CD4-positive, alpha-beta T cell treated with Interleukin-21 for 1 hour (primary cell): ENCODE measurements at places on chromosomes 5 and 9.

GRCh38 chr9:7912037-7912535 lies 112.5 kb upstream of the DMAC1 start:
- DNase-seq, result no peak

DNA sequence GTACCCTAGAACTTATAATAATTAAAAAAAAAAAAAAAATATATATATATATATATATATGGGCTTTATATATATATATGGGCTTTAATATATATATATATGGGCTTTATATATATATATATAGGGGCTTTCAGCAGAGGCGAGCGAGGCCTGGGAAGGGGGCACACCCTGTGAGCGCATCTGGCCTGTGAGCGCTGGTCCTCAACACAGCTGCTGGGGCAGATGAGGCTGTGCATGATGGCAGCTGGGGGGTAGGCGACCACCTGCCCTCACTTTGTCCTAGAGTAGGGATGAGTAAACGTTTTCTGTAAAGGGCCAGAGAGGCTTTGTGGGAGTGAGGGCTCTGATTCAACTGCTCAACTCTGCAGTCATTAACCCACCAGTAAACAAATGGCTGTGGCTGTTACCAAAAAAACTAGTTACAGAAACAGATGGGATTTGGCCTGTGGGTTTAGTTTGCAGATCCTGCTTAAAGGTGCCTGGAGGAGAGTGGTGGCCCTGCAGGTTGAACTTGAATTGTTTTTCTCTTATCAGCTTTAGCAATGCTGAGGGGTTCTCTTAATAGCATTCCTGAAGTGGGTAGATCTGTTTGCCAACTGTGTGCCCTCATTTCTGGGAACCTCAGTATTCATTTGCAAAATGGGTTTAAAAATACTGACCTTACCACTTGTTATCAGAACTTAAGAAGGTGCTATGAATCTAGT lies 88.1 kb upstream of the EPB41L4B start:
- no peak for DNase-seq

DNA sequence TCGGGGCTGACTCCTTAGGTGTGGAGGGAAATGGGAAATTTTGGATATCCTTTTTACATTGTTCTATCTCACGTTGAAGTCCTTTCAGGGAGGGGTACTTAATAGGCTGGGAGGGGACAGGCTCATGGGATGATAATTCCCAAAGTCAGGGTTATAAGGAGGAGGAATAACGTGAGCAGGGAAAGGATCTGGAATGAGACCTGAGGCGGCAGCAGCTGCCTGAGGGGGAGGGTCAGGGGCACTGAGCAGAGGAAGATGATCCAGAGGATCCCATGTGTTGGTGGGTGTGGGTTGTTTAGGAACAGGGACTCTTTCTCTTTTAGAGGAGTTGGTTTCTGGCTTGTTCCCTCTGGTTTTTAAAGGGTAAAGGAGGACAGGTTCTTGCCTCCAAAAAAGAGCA lies 18.7 kb downstream of the IFT74 start:
- no peak for DNase-seq

- DNase-seq, result no peak
These were observed 7.0 kb downstream of the STOM start for GRCh38 chr9:121362813-121363621.

DNA sequence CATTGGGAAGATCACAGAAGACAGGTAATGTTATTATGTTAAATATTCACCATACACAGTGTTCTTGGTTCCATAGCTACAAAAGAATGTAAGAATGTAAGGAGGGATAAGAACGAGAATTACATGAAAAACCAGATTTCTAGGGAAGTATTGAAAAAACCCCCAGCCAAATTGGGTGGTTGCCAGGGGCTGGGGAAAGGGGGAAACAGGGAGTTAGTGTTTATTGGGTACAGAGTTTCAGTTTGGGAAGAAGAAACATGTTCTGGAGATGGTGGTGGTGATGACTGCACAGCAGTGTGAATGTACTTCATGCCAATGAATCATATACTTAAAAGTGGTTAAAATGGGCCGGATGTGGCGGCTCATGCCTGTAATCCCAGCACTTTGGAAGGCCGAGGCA lies 40.3 kb downstream of the GLRX start:
- no peak for DNase-seq
